GM06990 (cell line): ENCODE measurements at places on chromosomes 7 and 10.

DNA sequence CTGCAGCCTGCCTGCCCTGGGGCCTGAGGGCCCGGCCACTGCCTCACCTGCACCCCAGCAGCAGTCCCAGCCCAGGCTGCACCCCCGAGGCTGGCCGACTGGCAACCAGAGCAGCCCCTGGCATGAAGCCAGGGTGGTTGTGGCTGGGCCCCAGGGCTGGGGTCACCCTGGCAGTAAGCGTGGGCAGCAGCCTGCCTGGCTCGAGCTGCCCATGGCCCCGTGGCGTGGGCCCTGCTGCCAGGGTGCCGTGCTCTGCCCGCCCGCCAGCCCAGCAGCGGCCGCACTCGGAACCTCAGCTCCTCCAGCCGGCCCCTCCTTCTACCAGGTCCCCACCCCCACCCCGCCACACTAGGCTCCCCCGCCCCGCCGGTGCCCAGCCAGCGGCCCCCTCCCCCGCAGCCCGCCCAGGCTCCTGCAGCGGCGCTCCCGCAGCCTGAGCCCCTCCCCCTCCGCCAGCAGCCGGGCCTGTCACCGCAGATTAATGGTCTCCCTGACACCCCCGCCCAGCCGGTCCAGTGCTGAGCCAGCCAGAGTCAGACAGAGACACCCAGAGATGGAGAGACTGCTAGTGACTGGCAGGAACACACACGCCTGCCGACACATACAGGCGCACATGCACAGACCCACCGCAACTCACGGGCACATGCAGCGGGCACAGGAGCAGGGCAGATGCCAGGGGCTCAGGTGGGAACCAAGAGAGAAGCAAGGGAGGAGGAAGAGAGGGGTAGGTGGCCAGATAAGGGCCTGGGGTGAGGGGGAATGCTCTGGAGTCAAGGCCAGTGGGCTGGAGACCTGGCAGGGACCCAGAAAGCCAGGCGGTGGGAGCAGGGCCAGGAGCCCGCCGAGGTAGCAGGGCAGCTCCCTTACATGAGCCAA, 22.4 kb downstream of the KCNH2 start:
- no peak for DNase-seq

DNA sequence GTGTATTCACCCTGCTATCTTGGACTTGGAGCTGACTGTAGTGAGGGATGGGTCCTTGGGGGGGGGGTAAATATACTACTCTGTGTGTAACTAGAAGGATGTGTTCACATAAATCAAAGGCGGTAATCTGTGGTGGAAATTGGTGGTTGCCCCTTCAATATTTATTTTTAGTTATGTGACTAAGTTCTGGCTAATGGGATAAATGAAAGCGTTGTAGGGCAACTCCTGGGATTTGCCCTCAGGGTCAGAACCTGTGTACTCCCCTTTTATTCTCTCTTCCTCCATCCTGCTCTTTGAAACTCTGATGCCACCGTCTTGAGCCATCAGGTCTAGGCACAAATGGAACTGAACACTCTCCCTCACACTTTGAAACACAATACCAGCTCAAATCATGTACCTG, 24.3 kb upstream of the ST7 start:
- no peak for DNase-seq

DNA sequence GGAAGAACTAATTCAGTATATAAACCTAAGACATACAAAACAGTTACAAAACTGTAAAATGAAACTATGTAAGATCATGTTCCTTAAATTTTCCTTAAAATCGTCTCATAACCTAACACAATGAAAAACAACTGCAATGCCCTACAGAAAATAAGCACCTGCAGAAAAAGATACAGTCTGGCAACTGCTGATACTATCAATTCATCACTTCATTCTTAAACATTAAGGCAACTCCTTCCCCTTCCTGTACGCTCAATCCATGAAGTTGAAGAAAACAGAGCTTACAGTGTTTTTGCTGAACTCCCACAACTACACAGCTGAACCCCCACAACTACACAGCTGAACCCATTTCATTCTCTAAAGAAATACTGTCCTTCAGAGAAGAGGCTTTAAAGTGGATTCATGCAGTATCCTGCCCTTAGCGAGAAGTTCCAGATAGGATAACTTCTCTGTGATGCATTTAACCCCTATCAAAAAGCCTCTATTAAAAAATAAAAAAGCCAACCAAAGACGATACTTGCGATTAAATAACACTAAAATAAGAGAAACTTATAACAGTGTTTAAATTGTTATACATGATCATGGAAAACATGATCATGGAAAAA, 50.0 kb downstream of the JMJD1C start:
- no peak for DNase-seq

GRCh38 chr7:73366127-73366526, 38.2 kb downstream of the FKBP6 start:
- no peak for DNase-seq

DNA sequence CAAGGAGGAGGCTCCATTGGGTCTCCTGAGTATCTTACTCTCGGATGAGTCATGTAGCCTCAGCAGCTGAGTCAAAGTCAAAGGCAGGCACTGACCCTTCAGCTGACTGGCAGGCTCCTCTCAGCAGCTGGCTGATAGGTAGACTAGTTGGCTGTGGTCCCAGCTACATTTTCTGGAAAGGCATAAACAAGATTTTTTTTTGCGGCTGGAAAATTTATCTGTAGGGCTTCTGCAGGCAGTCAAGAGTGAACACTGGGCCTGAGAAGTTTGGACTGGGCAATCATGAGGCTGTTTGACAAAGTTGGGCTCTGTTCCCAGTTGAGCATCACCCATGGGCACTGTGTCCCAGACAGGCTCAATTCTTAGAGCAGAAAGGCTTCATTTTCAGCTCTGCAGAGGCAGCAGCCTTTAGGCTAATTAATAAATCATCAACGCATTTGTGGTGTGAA, 796.2 kb downstream of the CCSER2 start:
- DNase-seq: no peak

GRCh38 chr10:13593535-13593934, 6.8 kb downstream of the PRPF18 start:
- DNase-seq: no peak

DNA sequence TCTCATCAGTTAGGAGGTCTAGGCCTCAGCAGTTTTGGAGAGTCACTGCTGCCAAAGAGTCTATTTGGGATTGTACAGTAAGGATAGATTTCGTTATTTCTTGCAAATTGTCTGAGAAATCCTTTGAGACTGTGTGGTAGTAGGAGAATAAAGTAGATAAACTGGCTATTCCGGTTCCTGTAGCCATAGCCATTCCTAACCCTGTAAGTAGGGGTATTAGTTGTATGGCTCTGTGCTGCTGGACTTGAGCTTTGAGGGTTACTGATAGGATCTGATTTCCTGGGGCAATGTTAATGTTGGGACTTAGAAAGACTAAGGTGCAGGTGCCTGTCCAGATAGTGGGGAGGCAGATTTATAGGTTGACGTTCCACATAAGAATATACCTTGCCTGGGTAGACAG, 36.1 kb upstream of the ZNF138 start:
- DNase-seq: no peak

- DNase-seq: no peak
These were observed 476.4 kb downstream of the PTPRN2 start for GRCh38 chr7:158111049-158111751.

DNA sequence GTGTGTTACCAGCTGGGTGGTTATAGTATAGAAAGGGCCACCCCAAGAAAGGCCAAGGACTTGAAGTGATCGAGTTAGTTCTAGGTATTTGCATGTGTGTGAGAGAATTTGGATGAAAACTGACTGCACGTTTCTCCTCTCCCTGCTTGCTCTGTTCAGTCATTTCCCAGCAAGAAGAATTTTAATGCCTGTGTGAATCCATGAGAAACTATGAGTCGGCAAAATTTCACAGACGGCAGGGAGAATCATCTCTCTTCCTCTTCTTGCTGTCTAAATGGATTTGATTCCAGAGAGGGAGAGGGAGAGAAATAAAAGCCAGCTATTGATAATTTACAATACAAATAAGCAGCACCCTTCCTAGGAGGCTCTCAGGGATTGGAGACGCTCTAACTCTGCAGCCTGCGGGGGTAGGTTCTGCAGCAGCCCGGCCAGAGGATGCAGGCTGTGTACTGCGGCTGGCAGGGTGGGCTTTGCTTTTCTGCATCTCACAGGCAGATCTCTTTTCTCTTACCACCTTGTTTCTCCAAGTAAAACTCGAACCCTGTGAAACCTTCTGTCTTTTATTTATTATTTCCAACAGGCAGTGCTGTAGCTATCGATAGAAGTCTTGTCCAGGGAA, 183.6 kb downstream of the TCF7L2 start:
- DNase-seq: no peak

DNA sequence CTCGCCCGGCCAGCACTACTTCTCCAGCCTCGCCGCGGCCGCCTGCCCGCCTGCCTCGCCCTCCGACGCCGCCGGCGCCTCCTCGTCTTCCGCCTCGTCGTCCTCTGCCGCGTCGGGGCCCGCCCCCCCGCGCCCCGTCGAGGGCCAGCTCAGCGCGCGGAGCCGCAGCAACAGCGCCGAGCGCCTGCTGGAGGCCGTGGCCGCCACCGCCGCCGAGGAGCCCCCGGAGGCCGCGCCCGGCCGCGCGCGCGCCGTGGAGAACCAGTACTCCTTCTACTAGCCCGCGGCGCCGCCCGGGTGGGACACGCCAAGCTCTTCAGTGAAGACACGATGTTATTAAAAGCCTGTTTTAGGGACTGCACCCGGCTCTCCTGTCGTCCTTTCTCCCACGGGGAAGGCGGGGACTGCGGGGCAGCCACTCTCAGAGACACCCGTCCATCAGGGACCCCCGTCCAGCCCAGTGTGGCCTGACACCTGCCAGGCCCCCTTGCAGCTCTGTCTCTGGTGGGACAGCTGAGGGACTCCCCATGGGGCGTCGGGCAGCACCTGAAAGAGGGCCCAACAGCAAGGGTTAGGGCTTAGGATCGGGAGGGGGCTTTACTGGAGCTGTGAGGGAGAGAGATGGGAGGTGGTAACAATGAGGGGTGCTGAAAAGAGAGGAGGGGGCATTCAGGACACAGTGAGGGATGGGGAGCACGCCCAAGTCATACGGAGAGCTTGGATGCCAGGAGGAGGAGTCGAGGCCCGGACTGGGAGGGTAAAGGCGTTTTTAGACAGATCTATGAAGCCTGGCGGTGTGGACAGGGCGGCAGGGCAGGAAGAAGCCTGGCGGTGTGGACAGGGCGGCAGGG, 34.7 kb downstream of the SPDYE6 start:
- DNase-seq: no peak

DNA sequence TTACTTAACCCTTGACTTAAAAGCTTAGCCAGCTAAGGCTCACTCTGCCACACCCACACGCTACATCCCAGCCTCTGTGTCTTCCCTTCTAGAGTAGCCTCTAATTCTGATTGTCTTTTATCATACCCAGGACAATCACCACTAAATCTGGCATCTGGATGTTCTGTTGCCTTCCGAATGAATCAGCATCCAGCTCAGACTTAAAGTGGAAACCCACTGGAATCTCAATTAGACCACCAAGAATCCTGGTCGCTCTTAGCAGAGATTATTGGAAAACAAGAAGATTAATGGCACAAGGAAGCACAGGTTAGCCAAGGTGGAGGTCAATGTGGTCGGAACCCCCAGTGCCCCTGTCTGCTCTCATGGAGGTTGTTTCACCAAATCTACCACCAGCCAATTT, 404.2 kb upstream of the FOXK1 start:
- no peak for DNase-seq

GRCh38 chr10:113390896-113391295, 162.0 kb upstream of the HABP2 start:
- no peak for DNase-seq

DNA sequence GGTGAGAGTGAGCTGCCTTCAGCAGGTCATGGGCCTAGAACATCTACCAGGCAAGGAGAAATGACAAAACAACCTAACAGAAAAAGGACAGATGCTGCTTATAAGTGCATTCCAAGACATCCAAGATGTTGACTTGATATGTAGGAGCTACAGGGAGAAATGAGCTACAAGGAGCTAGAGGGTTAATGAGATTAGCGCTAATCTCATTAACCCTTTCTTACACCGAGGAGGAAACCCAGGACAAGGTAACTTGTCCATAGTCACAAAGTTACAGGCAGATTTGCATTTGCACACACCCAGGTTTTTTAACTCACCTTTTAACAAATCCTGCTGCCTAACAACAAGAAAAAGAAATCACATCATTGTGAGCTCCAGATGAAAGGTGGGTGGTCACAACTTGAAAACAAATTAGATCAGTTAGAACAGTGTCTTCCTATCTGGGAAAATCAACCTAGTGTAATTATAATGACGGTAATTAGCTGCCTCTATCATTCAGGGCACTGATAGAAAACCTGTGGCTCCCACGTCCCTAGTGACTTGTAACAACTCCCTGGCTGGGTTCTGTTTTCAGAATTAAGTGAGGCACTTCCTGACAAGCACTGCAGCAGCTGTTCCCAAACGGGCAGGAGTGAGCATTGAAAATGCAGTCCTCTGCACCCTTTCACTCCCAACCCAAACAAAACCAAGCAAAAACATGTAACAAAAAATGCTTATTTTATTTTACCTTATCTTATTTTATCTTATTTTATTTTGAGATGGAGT, 5.7 kb downstream of the KIAA1549 start:
- DNase-seq: no peak

DNA sequence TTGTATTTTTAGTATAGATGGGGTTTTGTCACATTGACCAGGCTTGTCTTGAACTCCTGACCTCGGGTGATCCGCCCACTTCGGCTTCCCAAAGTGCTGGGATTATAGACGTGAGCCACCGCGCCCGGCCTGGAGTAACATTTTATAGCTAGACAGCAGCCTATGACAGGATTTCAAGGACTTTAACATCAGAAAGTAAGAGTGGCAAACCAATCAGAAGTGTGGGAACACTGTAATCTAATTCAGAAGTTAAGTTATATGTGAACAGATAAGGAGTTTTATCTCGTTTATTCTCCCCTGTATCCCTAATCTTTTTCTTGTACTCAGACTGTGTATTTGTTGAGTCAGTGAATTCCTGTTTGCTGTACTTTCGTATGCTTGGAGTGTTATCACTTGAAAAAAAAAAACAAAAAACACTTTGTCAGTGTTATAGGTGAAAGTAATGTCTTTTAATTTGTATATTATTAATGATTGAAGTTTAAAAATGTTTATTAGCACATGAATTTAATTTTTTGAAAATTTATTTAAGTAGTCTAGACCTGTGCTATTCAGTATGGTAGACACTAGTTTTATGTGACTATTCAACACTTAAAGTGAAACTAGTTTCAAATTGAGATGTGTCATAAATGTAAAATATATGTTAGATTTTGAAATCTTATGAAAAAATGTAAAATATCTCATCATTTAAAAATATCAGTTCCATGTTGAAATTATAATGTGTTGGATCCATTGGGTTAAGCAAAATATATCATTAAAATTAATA, 38.6 kb downstream of the RSBN1L start:
- DNase-seq: no peak

GRCh38 chr10:83476211-83476610, 663.1 kb upstream of the GHITM start:
- DNase-seq: no peak

- DNase-seq: peak; percentile 62
These were observed 23.4 kb upstream of the DPYSL4 start for GRCh38 chr10:132163278-132163765.

- no peak for DNase-seq
These were observed 8.6 kb upstream of the ZNF713 start for GRCh38 chr7:55878691-55879090.

DNA sequence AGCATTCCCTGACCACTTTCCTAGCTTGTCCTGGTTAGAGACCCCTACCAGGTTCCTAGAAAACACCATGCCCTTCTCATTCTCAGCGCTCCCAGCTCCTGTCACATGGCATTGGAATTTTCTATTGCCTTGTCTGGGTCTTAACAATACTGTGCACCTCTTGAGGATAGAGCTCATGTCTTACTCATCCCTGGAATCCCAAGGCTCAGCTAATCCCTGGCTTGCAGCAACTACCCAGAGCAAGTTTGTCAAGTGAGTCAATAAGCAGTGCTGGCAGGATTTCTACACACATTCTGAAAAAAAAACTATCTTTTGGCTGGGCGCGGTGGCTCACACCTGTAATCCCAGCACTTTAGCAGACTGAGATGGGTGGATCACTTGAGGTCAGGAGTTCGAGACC, 11.7 kb upstream of the PRDX3 start:
- no peak for DNase-seq
